ENCODE measurements at places on chromosomes 7 and 10.

GRCh38 chr7:76291351-76292212 lies 10.9 kb upstream of the HSPB1 start:
- peak; percentile 95 for DNase-seq

GRCh38 chr7:116955340-116955739 lies 2.0 kb downstream of the ST7 start:
- no peak for DNase-seq

DNA sequence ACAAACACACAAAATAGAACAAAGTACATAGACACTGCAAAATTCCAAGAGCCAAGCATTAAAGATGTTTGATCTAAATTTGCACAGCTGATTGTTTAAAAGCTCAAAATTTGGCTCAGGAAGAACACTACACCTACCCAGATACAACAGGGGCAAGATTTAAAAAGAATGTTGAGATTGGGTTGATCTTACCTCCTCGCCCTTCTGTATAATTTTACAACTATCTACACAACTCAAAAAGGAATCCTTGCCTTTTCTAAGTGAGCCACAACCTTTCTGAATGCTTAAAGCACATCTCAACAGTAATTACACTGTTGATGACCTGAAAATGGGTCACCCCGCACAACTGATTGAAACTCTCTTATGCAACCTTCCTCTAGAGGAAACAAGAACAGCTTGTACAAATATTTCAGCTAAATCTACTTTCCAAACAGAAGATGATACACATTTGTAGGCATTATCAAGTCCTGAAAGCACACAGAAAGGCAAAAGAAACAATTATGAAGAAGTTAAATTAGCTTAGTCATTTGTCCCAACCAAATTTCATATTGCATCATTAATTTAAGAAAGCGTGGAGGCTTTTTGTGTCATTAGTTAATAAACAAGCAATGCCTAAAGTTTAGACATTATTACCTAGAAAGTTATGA lies 75.5 kb downstream of the UBE2H start:
- DNase-seq, result no peak

GRCh38 chr7:77797734-77798393 lies 370 bp downstream of the TMEM60 start:
- DNase-seq, result no peak

DNA sequence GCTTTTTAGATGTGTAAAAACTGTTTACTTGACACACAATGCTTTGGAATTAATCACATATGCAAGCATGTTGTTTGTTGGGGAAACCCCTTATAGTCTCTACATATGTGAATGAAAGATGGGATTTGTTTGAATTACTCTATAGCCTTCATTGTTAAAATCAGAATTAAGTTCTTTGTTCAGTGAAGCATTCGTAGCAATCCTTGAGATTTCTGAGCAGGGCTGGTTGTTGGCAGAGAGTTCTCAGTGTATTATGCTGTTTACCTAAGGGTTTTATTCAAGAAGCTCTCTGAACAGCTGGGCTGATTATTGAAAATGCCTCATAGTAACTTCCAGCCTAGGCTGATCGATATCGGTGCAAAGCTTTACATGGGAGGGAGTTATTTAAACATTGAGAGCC lies 190.9 kb downstream of the VTI1A start:
- DNase-seq, result no peak

DNA sequence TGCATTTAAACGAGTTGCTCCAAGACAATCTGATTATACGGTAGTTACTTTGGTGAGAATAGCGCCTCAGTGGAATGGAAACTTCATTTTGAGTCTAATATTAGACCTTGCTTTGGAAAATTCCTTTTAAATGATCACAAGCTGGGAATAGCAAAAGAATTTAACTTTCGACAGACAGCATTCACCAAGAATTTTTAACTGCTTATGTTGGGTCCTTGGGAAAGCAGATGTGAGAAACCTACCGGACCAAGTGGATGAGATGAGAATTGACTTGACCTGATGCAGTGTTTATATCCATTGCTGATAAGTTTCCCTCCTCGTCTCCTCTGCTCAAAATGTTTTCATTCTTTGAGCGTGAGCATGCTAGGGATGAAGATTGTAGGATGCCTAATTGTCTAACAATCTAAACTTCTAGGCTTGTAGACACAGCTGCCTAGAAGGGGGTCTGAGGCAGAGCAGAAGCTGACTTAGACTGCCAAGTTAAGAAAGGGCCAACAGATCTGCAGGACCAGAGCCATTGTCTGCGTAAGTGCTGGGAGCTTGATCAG lies 126.9 kb downstream of the CNNM2 start:
- DNase-seq, result no peak

- DNase-seq, result no peak
Observed at GRCh38 chr10:61391281-61391680, 61.9 kb downstream of the TMEM26 start.

DNA sequence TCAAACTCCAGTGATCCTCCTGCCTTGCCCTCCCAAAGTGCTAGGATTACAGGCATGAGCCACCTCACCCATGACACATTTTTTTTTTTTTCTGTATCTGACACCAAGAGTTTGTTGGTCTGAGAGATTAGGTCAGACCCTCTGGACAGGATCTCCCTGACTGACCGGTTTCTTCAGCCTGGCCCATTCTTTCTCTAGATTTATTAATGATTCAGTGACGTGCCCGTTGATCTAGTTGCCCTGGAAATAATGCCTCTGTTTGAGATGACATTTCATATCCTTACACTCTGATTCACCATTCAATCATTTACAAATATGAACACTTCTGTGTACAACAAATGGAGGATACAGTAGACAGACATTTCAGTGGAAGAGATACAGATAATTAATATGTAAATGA lies 1.4 kb upstream of the ZNF212 start:
- no peak for DNase-seq

DNA sequence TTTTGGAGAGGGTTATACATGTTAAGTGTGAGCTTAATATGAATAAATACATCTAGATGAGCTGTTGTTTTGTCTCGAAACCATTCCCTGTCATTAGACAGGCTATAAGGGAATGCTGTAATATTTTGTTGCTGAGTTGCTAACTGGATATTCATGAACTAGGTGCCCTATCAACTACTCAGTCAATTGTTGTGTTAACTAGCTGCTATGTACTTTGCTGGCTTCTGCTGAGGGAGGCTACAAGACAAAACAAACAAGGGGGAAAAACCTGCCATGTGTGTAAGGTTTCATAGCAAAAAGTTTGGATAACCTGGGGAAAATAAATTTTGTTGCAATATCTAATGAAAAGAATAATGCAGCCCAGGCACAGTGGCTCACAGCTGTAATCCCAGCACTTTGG lies 110.4 kb downstream of the CSTF2T start:
- DNase-seq, result no peak

- DNase-seq, result peak; percentile 63
Observed at GRCh38 chr7:79182283-79182682, 271.2 kb downstream of the MAGI2 start.

GRCh38 chr7:1646957-1647891 lies 22.9 kb upstream of the ELFN1 start:
- DNase-seq, result no peak

DNA sequence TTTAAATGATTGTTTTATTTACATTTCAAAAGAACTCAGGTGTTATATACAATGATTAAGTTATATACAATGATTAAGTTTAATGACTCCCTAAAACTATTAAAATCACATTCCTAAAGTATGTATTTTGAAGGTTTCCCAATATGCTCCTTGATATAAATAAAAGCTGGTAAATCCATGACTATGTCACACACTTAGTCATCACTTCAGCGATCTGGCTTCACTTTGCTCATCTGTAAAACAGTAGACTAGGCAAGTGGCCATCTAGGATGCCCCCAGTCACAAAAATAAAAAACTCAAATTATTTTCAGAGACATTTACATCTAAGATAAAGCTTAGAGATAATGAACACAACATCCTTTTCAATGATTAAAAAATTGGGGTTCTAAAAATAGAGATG lies 10.8 kb downstream of the ICA1 start:
- no peak for DNase-seq

DNA sequence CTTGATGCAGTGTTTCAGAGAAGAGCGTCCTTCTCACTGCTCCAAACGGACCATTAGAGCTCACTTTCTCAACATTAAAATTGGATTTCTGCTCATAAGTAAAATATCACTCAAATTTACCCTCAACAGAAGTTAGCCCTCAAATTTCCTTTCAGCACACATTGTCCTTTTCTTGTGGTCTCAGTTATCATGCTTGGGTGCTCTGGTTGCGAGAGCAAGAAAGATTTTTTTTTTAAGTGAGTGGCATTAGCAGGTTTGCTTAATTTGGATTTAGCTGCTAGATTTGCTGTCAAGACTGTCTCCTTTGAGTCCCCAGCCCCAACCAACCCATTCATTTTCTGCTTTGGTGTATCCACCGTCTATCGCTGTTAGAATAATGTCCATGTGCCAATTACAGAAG lies 2.6 kb upstream of the CH25H start:
- no peak for DNase-seq

DNA sequence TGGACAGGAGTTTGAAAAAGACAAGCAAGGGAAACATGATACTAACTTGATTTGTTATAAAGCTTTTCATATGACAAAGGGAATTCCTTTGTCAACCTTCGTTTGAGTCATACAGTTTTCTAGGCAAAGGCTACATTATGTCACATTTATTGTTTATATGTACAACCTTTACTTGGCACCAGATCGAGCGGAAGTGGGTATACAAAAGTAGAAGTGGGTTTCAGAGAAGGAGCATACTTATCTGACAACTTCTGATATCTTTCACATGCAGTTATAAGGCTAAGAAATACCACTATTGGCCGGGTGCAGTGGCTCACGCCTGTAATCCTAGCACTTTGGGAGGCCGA lies 11.0 kb downstream of the STMP1 start:
- DNase-seq, result no peak

DNA sequence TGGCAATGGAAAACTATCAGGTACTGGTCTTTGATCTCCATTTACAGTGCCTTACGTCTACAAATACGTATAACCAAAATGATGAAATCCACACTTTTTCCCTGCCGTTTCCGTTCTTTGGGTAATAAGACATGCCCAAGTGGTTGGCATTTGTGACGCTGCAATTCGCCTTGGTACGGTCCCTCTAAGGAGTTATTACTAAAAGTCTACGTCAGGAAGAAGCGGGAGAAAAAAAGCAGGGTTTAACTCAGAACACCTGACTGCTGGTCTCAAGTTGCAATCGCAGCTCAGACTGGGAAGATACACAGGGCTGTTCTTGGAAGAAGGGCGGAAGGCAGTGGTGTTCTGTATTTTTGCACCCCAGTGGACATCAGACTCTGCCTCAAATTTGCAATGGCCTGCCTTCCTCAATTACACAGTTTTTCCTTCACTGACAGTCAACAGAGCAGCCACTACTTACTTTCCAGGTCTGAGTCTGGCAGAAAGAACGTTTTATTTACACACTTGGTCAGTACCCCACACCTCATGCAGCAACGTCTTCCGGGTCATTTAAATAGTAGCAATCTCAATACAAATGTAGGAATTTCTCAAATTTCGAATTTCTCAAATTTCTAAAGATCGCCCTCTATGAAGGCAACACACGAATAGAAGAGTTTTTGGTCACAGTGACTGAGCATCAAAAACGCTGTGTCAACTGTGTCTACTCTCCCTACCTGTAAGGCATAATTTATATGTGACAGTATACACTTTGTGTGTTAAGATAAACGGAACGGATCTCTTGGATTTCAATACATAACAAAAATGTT lies 2.1 kb downstream of the BAIAP2L1 start:
- DNase-seq, result no peak

DNA sequence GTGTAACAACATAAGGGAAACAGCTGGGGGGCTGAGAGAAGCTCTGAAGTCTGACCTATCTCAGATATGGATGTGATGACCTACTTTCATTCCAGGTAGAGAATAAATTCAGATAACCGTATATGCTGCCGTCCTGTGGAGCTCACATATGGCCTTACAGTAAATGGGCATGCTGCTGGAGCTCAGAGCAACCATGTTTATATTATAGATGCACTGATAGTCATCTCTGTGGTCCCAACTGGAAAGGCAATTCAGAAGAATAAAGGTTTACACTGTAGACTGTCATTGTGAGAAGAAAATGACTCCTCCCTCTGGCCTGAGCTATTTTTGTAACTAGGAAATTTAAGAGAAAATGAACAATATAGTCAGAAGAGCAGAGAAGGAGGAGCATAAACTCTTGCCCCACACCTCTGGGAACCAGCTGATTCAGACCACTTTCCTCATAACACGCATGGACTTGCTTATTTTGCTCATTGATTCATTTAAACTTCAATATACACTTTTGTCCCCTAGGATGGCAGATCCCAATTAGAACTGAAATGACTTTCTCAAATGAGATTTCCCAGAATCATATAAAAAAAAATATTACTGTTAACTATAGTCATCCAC lies 69.9 kb upstream of the NXPH1 start:
- DNase-seq, result no peak

- DNase-seq, result peak; percentile 67
Observed at GRCh38 chr10:77195101-77195500, 442.5 kb downstream of the KCNMA1 start.

DNA sequence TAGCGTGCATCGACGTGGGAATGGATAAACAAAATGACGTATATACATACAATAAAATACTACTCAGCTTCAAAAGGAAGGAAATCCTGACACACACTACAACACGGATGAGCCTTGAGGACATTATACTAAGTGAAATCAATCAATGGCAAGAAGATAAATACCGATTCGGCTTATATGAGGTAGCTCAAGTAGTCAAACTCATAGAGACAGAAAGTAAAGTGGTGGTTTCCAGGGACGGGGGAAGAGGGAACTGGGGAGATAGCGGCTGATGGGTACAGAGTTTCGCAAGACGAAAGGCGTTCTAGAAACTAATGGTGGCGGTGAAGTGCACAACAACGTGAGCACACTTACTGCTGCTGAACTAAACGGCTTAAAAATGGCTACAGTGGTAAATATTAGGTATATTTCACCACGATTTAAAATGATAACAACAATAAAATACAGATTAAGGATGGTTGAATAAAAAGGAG lies 516.7 kb downstream of the PARD3 start:
- no peak for DNase-seq

GRCh38 chr7:107686816-107687387 lies 26.3 kb downstream of the SLC26A4 start:
- no peak for DNase-seq

GRCh38 chr10:44116474-44116873 lies 268.4 kb downstream of the CXCL12 start:
- DNase-seq, result no peak

GRCh38 chr10:126598009-126598408 lies 72.5 kb downstream of the C10orf90 start:
- no peak for DNase-seq

DNA sequence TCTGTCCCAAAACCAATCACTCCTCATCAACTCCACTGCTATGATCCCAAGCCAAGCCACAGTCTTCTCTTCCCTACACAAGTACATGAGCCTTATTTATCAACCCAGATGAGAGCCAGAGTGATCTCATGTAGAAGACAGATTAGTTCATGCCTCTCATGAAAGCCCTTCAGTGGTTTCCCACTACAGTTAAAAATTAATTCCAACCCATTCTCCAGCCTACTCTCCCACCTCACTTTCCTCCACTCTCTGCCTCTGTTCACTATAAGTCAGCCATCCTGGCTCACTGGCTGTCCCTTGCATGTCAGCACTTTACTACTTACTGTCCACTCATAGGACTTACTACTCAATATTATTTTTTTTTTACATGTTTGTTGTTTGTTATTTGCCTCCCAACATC lies 67.3 kb downstream of the CACUL1 start:
- DNase-seq, result no peak

Data from epithelial cell of prostate (primary cell).